ENCODE measurements at places on chromosomes 2 and 18. TPM values are rescaled to one million over a fixed set of nuclear protein-coding genes. Genes with fewer than 3 reads are reported as not detected.

DNA sequence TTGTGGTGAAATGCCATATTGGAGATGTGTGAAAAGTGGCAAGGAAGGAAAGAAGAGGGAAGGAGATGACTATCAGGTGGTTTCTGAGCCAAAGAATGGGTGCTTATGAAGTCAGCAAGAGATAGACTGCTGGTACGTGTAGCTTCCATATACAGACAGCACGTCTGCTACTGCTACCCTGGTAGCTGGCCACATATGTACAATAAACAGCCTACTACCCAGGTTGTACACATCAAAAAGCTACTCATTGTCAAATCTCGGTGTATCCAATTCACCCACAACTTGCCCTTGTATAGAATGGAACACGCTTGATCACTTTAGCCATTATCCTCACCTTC is 761.8 kb downstream of the LRRTM4 start:
- no peak for DNase-seq

SKOR2 gene
- total RNA-seq = not detected

- no peak for DNase-seq
Measured at GRCh38 chr18:13541621-13542519, 184.5 kb downstream of the FAM210A start.

MC4R gene
- total RNA-seq = not detected

DNA sequence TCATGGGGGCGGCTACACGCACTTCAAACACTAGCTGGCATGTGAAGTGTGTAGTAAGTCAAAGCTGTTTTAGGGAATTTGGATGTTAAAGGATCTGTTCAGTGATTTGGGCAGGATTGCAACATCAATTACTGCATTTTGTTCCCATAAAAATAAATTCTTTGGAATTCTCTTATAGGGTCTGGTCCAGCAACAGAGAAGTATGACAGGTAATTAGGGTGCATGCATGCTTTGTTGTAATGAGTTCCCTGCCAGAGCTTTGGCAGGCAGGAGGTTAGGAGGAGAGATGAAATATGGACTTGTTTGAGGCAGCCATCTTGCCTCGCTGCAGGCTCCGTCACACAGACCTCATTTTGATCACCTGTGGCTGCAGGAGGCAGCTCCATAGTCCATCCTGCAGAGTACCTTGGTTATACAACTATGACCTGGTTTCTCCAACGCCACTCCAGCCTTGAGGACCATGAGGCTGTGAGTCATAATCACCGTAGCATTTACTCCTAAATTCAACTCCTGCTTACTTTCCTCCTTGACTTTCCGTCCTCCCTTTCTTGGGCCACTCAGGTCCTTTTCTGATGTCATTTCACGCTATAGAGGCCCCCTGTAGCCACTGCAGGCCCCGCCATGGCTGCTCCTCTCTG is 26.5 kb upstream of the EML4 start:
- DNase-seq = peak; percentile 64
